ENCODE measurements at places on chromosomes 5 and 9.

DNA sequence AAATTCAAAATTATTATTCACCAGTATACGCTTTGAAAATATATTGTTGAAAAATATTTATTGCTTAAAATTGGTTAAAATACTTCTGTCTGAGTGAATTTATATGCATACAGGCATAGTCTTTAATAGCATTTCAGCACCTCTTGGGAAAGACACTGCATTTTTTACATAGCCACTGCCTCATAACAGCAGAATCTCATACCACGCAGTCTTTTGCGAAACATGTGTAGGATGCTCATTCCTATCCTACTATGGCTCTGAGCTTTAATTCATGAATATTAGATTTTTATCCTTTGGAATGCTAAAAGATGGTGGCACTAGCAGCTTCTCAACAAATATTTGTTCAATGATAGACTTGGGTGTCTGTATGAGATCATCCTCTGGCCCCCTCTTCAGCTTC, 94.0 kb upstream of the SH3GL2 start:
- no peak for DNase-seq

- DNase-seq = no peak
Observed at GRCh38 chr5:55868846-55869245, 17.7 kb downstream of the IL31RA start.

DNA sequence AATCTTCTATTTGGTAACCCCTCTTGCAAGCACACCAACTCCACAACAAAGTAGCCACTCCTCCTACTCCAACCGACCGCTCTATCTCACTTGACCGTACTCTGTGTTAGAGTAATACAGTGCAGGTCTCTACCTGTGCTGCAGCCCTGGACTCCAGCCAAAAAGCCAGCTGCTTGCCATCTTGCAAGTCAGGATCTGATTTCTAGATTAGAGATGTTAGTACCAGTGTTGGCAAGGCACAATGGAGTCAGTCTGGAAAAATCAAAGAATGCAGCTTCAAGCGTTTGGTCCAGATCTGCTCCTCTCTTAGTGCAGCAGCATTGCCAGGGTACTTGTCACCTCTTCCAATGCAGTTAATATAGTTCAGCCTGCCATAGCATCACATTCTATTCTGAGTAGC, 477.6 kb downstream of the ZSWIM6 start:
- no peak for DNase-seq

- DNase-seq = no peak
Observed at GRCh38 chr9:14173713-14174112, 140.2 kb downstream of the NFIB start.

DNA sequence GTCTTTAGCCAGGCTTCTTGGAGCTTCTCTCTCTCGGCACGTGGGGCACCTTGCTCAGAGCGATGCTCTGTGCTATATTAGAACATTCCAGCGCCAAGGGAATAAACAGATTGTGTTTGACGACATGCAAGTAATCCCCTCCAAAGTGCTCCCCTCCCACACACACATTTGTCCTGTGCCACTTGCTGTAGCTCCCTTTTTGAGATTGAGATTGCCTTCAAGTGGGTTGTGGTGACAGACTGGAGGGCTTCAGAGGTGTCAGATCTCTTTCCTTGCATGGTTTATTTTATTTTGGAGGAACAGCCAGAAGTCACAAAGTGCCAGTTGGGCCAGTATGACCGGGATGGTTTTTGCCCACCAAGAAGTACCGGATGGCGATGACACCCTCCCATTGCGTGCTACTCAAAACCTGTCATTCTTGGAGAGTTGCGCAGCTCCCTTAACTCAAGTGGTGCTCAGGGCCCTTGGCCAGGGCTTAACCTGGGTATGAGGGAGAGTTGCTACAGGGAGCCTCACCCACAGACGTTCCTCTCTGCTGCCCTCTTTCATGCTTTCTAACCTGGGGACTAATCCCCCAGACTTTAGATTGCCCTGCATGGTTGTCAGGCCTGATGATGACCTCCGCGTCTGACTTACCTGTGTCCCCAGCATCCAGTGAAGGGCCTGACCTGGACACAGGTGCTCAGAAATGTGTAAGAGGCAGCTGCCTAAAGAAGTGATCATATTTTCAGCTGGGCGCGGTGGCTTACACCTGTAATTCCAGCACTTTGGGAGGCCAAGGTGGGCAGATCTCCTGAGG, 18.8 kb upstream of the RPL26L1 start:
- DNase-seq = no peak

- no peak for DNase-seq
Observed at GRCh38 chr5:6464441-6464840, 15.8 kb downstream of the UBE2QL1 start.

DNA sequence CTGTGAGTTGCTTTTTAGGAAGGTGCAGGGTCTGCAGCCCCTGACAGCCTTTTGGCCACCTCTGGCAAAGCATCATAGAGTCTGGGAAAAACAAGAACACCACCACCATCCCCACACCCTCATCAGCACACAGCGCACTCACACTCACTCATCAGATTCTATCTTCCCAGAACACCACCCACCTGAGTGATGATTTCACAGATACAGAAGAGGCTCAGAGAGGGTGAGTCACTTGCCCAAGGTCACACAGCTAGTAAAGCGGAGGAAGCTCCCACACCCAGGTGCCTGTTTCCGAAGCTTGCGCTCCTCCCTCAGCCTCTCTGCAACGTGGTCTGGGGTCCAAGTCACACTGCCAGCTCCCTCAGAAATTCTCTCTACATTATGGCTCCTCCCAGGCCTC, 41.8 kb upstream of the HRH2 start:
- no peak for DNase-seq

DNA sequence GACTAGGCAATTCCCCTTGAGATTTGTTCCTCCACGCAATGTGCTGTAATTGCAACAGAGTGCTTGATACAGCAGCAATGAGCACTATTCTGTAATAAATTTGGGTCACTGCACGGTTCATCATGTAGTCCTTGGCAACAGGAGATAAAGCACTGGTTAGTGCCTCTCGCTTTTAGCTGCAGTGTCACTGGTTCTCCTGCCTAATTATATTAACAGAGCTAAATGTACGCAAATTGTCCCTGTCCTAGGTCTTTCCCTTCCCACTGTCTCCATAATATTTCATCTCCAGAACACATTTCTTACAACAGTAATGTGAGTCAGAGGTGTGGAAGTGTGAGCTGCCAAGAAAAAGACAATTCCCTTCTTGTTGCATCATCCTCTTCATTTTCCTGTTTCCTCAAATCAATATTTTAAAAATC, 553.1 kb downstream of the ZNF608 start:
- DNase-seq = no peak

GRCh38 chr5:97923496-97923895, 740.4 kb upstream of the RIOK2 start:
- DNase-seq = no peak

DNA sequence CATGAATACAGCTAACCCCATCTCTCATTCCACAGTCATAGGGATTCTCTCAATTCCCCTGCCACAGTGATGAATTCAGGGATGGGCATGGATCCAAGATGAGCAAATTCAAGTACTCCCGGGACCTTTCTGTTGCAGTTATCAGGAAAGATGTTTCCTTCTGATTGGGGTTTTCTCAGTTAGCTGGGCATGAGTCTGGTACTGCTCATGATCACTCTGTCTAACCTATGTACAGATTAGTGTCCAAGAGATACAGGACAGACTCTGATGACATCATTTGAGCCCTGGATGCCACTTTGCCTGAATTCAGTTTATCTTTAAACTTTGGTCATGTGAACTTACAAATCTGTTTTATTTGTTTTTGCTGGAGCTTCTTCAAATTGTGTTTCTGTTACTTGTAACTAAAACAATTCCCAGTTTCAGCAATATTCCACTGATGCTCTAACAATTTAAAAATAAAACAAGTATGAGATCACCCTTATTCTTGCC, 257.7 kb upstream of the KLF9 start:
- DNase-seq = no peak

- DNase-seq = no peak
Observed at GRCh38 chr9:134556531-134557068, 85.0 kb upstream of the COL5A1 start.

DNA sequence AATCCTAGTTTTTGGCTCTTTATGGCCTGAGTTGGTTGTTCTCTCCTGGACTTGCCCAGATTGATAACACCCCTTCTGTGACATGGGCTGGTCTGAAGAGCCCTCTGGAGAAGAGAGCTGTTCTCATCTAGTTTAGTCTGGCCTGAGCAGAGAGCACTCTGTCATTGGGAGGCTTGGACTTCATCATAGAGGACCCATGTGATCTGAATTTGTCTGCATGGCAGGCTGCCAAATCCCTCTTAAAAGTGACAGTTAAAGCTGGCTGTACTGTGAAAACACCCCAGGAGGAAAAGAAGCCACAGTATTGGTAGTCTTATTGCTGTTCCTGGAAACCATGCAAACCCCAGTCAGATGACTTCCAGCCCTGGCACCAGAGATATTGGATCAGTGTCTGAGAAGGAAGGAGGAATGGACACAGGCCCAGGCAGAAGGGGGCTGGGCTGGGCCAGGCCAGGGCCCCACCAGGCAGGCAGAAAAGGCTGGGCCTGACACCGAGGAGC, 3.7 kb upstream of the WDR31 start:
- DNase-seq = no peak

DNA sequence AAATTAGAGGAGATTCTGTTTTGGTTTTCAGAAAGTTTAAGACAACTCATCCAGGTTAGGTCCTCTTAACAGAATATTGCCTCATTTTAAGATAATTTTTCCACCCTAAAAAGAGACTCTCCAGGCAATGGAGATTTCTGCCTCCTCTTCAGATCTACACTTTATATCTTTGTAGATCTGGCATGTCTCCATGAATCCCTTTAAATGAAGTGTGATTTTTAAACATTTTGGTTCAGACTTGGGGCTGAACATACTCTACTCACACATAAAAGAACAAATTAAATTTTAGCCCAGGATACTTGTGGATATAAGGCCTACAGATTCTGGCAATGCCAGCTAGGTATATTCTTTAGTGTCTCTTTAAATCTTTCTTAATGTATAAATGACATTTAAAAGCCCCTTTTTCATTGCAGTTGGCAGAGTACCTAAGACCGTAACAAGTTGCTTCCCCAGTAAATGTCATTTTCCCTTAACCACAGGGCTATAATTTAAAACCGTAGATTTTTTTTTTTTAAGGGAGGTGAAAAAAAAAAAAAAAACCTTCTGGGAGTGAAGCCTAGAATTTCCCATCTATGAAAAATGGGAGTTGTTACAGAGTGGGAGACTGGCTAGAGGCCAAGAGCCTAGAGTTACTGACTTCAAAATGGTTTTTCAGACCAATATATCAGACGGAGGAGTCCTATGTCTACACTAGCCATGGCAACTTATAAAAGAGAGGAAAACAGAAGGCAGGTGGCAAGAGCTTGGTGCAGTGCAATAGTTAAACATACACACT, 207.8 kb upstream of the TARS1 start:
- no peak for DNase-seq
